ENCODE measurements at places on chromosomes 2 and 18.

GRCh38 chr2:156323754-156324153 lies 8.8 kb downstream of the NR4A2 start:
- DNase-seq = no peak

GRCh38 chr2:161576421-161576820 lies 47.8 kb upstream of the SLC4A10 start:
- DNase-seq = no peak

DNA sequence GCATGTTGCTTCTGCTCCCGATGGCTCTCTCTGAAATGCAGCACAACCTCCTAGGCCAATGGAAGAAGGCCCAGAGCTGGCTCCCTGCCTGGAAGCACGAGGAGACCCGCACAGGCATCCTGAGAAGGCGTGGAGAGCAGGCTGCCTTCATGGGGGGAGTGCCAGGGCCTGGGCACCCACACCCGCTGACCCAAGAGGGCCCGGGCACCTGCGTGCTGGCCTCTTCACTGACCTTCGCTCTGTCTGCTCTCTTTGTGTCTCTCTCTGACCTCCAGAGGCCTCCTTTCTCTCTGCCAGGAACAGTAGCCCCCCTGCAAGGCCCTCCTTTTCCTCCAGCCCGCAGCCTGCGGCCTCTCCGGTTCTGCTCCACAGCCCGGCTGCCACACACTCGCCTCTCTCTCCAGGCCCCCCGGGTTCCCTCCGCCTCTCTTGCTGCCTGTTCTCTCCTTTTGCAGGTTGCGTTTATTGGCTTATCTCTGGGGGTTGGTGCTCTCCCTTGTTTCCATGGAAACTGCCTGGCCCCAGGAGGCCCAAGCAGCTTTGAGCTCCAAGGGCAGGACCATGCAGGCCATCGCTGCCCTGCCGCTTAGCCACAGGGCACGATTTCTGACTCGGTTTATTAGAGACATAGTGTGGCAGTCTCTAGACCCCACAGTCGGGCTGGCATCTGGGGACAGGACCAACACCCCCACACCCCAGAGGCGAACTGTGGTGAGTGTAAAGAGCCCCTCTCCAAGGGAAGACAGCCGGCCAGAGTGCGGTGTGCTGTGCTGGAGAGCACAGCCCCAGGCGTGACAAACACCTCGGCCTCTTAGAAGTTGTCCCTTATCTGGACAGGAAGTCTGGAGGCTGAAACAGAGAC lies 1.7 kb downstream of the MZT2B start:
- DNase-seq = no peak

DNA sequence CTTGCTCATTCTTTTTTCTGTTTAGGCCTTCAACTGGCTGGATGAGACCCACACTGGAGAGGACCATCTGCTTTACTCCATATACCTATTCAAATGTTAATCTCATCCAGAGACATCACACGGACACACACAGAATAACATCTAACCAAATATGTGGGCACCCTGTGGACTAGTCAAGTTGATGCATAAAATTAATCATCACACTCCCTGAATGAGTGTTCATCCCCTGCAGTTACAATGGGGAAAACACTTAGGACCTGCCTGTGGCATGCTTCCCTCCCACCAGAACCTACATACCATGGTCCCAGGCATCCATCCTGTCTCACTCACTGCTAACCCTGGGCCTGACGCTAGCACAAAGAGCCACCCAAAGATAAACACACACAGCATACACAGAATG lies 112.8 kb upstream of the TEX51 start:
- no peak for DNase-seq

DNA sequence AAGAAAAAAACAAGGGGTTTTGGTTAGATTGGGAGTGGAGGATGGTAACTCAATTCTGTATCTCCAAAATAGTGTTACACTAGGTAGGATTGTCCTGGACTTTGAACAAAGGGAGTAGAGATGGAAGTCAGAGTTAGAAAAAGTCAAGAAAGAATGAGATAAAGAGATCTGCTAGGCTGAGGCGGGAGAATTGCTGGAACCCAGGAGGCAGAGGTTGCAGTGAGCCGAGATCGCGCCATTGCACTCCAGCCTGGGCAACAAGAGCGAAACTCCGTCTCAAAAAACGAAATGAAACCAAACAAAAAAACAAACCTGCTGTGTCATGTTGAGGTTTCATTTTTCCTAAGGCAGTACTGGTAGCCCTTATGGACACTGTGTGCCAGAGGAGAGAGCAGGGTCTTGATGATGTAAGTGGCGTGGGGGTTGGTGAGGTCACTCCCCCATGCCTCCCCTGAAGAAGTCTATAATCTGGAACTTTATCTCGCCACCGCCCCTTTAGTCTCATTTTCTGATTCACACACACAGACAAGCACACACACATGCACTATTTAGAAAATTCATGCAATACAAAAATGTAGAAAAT lies 10.5 kb downstream of the DRC1 start:
- no peak for DNase-seq

DNA sequence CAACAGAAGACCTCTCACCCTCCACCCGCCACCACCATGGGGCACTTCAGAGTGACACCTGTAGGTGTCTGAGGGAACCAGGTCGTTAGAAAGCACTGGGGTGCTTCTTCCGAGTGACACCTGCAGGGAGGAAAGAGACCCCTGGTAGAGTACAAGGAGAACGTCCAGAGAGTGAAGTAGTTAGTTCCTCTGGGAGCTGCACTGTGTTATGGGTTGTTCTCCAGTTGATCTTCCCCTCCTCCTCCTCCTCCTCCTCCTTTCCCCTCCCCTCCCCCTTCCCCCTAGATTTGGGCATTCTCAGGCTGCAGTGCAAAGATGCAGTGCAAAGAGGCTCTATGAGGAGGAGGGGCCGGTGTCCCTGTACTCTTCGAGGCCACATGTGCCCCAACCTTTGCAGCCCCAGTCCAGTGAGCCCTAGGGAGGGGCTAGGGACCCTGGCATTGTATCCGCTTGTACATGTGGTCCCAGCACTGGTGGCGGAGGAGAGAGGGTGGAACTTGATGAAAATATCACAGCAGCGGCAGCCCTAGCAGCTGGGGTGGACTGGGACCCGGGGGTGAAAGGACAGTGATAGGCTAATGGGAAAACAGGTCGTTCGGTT lies 850 bp downstream of the DNAJB2 start:
- DNase-seq = no peak

DNA sequence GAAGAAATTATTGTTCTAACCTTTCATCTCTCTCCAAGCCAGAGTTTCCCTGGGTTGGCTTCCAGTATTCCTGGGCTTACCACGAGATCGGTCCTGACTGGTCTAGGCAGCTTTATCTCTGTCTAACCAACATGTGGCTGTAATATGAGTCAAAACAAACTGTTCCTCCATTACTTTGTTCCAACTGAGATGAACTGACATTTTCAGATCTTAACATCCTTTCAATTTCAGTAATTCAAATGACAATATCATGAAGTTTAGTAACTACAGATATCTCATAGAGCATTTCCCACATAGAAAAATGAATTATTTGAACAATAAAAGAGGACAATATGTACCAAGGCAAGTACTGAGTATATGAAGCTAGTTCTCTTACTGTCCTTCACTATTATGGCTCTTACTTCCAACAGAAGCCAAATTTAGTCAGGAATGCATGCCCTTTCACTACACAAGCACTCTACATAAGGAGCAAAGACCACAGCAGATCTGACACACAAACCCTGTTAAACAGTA lies 15.5 kb downstream of the SLC25A12 start:
- DNase-seq = peak; percentile 55

- no peak for DNase-seq
Observed at GRCh38 chr2:62806231-62806630, 100.7 kb downstream of the EHBP1 start.

GRCh38 chr2:34806396-34806795 lies 1207.3 kb upstream of the FAM98A start:
- peak; percentile 32 for DNase-seq

- DNase-seq = no peak
Observed at GRCh38 chr18:47141289-47141688, 9.0 kb downstream of the HDHD2 start.

- no peak for DNase-seq
Observed at GRCh38 chr2:36702781-36703180, 6.3 kb downstream of the VIT start.

GRCh38 chr2:30148850-30149249 lies 2.0 kb downstream of the YPEL5 start:
- no peak for DNase-seq

All from foreskin keratinocyte (primary cell).